Smooth muscle cell of the pulmonary artery (primary cell): ENCODE measurements at places on chromosomes 4 and X. TPM values are rescaled to one million over a fixed set of nuclear protein-coding genes. Genes with fewer than 3 reads are reported as not detected.

The NXF2B gene
- total RNA-seq: not detected in 2 replicates

The HNRNPH2 gene
- total RNA-seq: 55.9 and 72.3 TPM in 2 replicates

The SERTM2 gene
- total RNA-seq: 0.03 TPM in 1 of 2 replicates, not detected in the other

The GSX2 gene
- total RNA-seq: not detected in 2 replicates
